NCI-H1436 (cell line): ENCODE measurements at places on chromosomes 11 and 22.

DNA sequence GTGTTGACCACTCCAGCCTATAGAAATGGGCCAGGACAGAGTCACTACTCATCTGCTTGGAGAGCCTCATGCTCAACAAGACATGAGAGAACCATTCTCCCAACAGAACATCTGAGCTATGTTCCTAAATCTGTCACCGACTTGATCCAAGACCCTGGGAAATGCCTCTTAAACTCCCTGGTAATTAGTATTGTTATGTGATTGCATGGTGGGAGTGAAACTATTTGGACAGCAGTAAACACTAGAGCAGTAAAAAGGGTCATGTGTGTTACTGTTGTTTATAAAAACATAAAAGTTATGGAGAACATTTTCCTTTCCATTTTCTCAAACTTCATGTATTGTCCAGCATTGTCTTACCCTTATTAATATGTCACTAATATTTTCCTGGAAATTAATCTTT is 369.8 kb upstream of the FAT3 start:
- DNase-seq, result no peak

DNA sequence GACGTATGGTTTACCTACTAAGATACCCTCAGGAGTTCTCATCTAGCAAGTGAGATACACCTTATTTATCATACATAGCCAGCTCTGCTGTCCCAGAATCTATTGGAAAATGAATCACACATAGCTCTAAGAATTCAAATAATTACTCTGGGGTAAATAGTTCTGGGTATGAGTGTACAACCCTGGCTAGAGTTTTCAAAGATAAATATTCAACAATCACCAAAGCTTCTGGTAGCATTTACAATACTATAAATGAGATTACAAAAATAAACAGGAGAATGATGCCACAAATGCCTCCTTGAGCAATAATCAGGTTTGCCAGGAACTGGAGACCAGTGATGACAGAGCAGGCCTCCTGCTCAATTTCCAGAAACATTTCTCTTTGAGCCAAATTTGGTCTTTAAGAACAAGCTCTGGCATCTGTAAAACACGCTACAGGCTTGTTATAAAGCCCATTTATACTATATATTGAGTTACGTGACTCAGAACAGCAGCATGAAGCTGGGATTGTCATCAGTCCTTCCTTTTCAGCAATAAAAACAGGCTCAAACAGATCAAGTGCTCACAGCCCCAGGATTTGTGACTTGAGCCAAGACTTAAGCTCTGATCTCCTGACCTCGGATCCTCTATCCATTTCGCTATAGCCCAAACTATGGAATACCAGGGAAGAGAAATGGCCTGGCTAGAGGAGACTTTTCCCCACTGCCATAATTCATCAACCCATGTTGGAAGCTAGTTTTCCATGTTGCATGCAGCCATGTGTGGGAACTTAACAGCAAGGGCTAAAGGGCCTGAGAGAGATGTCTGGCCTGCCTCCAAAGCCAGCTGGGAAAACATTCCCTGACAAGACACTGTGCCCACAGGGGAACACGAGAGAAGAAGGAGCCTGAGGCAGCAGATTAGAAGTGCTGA is 19.7 kb downstream of the RAB30 start:
- no peak for DNase-seq

DNA sequence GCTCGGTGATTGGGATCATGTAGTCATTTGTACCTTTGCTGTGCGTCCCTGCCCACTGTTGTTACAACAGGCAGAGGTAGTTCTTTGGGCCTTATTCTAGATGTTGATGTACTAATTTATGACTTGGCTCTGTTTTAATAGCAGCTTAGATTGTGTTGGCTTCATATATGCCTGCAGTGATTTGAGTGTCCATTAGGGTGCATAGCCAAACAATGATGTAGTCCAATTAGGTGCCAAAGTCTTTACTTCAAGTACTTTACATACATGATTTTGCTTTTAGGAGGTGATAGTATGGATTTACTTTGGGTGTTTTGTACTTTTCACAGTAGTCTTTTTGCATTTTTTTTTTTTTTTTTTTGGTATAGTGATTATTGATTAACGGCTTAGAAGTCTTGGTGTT is 46.4 kb downstream of the PPP6R3 start:
- peak; percentile 4 for DNase-seq

DNA sequence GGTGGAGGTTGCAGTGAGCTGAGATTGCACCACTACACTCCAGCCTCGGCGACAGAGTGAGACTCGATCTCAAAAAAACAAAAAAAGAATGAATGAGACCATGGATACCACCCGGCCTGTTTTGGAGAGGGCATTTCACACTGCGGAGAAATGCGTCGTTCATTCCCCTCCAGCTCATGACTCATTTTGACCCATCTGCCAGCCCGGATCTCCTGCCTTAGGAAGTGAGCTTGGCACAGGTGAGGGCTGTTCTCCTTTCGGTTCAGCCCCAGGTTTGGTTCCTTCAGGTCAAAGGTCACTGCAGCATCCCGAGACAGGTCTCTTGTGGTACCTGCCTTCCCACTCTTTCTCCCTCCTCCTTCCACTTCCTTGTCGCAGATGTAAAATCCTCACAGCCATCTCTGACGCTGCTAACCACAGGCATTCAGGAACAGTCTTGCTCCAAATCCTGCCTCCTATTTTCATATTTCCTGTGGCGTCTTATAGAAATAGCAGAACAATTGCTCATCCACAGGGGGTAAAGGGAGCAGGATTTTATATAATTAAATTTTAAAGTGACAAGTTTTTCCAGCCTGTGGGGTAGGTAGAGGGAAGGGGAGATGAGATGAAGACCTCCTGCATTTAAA is 517.9 kb downstream of the NTM start:
- no peak for DNase-seq

- no peak for DNase-seq
These were observed 91.8 kb upstream of the RAB1B start for GRCh38 chr11:66176650-66177049.

- DNase-seq, result no peak
These were observed 3.7 kb upstream of the LZTR1 start for GRCh38 chr22:20978419-20978818.

- DNase-seq, result no peak
These were observed 13.3 kb upstream of the OR56B4 start for GRCh38 chr11:6094186-6094585.

GRCh38 chr11:121067453-121067852 is 33.6 kb upstream of the TECTA start:
- no peak for DNase-seq

DNA sequence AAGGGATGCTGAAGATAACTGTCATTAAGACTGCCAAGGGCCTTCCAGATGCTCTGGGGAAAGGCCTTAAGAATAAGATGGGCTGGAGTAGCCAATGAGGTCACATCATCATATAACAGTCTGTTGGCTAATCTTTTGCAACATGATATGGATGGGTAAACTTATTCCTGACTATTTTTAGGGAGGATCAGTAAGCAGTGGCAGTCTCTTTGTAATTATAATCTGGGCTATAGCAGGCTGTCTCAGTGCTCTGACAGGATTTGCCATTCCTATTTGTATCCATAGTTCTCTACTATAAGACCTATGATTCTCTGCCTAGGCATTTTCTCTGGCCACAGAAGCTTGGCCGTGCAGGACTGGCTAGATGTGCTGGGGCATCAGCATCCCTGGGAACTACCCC is 16.1 kb upstream of the CALCB start:
- no peak for DNase-seq

DNA sequence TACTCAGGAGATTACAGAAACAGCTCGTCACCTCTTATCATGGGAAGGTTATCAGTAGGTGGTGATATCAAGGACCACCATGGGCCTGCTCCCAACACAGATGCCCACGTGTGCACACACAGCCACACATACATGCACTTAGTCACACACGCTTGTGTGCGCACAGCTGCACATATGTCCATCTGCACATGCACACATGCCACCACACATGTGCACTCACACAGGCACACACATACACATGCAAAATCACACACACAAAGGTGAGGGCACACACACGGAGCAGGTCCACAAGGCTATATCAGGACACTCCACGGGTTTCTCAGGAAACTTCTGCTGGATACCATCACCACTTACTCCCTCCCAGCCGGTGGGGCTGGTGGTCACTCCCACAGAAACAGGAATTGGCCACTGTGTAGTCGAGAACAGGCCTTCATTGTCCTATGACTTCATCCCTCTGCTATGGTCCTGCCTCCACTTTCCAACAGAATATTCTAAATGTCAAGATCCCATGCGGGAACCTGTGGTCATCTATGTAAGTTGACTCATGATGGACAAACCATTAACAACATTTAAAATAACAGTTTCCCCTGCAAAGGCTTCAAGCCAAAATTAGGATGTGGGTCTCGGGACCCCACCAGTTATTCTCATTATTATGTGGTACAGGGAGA is 2.2 kb downstream of the C11orf24 start:
- DNase-seq, result no peak

DNA sequence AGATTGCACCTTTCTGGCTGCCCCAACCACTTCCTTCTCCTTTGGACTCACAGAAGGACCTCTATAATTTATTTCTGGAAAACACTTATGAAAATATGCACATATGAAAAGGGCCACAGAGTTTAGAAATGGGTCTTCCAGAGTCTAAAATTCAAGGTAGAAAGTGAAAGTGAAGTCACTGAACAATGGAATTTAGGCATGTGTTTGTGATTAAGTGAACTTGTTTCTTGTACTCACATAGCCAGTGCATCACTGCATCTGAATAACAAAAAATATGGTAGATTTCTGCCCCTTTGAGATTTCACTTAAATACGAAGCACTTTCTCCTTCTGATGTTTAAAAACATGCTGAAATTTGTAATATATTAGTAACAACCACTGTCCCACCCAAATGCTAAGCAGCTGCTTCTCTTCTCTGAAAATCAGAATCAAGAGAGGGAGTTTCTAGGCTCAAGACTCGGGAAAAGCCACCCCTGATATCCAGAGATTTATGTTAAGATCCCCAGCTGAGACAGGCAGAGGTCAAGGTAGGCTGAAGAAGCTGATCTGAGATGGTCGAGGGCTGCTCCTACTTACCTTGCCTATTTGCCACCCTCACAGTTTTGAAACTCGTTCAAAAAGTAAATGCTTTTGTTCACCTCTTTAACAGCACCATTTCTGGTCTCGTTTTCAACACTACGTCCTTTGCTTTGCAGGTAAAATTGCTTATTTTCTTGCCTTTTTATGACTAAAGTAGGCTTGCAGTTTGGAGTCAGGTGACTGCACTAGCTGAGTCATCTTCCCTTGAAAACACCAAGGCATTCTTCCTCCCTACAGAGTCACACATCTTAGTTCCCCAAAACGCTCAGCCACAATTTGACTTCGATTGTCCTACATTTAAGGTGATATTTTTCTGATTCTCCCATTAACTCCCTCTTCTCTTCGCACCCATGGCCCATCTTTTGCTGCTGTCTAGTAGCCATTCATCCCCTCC is at the start of gene XKR3:
Gene XKR3 (minus strand): TSS at position 696 of the 972 bp plus-strand sequence. CDS start 17,338 bp downstream, outside the sequence.
- DNase-seq, result no peak

GRCh38 chr11:23644443-23644842 is 784.2 kb upstream of the CCDC179 start:
- DNase-seq, result no peak

- no peak for DNase-seq
These were observed 102.6 kb upstream of the SPON1 start for GRCh38 chr11:13859892-13860291.

GRCh38 chr11:125621995-125622394 is 3.0 kb upstream of the CHEK1 start:
- DNase-seq, result no peak

GRCh38 chr11:79437278-79437980 is 3.4 kb downstream of the TENM4 start:
- DNase-seq, result no peak

DNA sequence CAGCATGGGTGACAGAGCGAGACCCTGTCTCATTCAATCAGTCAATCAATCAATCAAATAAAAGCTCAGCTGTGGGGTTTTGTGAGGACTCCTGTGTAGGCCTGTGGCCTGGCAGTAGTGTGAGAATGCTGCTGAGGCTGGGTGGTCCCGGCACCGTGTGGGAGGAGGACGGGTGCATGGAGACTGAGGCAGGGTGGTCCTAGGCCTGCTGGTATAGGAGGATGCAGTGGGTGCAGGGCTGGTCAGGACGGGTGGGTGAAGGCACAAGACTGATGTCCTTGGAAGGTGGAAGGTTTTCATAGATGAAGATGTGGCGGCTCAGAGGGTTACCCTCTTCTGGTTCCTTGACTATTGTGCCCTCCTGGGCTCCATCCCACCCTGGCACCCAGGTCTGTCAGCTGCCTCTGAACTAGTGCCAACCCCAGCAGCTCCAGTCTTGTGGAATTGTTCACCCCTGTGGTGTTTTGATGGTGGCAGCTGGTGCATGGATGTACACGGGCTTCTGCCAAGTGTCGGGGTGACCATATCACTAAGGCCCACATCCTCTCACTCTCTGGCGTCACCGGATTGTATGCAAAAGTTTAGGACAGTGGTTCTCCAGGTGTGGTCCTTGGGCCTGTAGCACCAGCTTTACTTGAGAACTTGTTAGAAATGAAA is 23.7 kb downstream of the TANGO2 start:
- DNase-seq, result no peak

DNA sequence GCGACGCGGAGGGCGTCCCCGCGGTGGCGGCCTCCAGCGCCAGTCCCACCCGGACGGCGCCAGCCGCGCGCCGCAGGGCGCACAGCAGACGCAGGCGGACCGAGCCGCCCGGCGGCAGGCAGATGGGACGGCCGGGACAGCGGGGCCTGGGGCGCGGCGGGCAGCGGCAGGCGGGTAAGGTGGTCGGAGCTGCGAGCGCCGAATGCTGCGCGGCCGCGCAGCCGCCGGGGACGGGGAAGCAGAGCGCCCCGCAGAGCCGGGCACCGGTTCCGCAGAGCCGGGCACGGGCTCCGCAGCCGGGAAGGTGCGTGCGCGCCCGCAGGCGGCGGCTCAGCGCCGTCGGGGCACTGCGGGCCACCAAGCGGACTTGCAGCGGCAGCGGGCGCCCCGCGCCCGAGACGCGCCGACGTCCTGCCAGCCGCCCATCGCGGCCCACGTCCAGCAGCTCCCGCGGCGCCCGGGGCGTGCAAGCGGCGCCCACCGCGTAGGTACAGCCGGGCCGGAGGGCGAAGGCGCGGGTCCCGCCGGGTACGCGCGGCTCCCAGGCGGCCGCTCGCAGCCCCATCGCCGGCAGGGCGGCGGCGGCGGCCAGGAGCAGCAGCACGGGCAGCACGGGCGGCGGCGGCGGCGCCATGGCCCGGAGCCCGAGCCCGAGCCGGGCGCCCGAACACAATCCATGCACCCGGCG is 739 bp downstream of the CELSR1 start:
- no peak for DNase-seq

DNA sequence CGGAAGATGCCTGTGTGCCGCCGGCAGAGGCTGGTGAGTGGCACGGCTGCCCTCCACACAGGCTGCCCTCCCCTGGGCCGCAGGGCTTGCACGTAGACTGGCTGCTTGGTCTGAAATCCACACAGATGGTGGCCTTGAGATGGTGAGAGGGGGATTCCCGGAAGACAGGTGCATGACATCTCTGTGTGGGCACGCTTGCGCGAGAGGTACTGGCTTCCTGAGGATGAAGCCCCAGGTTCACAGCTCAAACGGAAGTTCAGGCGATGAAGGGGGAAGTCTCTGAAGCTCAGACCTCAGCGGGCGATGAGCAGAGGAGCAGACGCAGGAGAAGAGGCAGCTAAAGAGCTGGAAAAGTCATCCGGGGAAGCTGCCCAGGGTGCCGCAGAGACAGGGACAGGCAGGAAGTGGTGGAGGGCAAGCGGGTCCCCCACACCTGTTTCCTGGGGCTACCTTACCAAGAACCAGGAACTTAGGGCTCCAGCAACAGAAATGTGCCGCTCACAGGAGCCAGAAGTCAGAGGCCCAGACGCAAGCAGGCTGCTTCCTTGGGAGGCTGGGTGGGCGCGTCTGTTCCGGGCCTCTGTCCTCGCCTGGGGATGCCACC is 7.2 kb downstream of the CRELD2 start:
- DNase-seq, result no peak
